ENCODE measurements at places on chromosomes 2 and 18. TPM values are rescaled to one million over a fixed set of nuclear protein-coding genes. Genes with fewer than 3 reads are reported as not detected.

- DNase-seq = no peak
These were observed 35.8 kb downstream of the IMPA2 start for GRCh38 chr18:12017081-12017480.

DNA sequence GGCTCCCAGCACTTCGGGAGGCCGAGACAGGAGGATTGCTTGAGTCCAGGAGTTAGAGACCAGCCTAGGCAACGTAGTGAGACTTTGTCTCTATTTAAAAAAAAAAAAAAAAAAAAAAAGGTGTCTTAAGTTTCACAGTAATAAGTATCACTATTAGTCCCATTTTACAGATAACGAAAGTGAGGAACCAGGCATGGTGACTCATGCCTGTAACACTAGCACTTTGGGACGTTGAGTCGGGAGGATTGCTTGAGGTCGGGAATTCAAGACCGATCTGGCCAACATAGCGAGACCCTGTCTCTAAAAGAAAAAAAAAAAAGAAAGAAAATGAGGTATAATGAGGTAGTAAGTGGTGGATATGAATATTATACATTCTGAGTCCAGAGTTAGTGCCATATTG is 2.5 kb downstream of the KCNJ13 start:
- DNase-seq = no peak

GRCh38 chr2:120777170-120777751 is 41.6 kb downstream of the GLI2 start:
- no peak for DNase-seq

DNA sequence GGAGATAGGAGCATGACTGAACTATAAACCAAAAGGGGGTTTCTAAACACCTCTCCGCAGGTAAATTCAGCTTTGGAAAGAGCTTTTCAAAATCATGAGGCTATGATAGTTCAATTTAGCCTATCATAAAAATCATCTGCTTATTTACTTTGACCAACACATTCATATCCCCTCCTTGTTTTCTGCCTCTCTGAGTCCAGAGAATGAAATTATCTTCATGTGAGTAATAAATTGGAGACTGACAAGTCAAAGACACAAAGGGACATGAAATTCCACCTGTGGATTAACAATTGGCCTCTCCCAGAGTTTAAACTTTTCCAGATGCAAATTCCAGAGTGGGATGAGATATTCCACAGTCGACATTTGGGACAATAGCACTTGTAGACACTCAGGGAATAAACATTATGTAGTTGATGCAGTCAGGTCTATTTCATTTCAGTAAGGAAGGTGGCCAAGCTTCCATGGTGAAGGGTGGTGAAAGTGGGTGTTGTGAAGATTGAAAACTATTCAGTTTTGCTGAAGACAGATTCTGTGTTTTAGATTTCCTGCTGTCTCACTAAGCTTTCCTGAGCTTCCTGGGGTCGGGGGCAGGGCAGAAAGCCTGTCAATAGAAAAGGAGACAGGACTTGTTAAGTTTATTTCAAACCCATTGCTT is 84.7 kb downstream of the CDC42EP3 start:
- no peak for DNase-seq

DNA sequence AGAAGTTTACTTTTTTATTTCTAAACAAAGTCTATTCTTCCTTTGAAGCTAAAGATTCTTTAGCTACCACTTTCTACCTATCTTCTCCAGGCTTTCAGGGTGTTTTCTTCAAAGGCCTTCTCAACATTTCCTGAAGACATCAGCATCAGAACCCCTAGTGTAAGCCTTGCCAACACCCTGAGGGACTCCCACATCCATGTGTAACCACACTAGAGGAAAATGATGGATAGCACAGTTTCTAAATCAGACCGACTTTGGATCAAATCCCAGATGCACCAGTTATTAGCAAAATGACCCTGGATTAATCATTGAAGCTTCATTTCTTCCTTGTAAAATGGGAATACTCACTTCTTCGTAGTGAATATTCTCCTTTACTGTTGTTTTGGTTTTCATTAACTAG is 4.7 kb upstream of the TTN start:
- DNase-seq = no peak

DNA sequence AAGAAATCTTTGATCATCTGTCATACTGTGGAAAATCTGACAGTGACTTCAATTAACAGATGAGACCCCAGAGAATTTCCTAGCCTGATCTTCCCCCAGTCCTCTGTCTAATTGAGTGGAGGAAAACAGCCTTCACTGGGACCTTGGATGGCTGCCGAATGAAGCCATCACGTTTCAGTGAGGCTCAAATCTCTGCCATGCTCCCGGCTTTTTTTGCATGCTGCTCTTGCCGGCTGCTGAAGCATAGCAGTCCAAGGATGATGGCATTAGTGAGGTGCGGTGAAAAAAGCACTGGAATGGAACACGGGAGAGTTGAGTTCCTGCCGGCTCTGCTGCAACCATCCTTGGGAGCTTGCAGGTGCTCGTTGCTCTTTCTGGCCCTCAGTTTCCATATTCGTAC is 430.5 kb downstream of the SLC4A3 start:
- no peak for DNase-seq

- DNase-seq = no peak
These were observed 1033.4 kb downstream of the SOCS6 start for GRCh38 chr18:71322201-71322600.

GRCh38 chr2:42675815-42676214 is 88.1 kb downstream of the OXER1 start:
- no peak for DNase-seq

GRCh38 chr2:65320042-65320725 is 92.6 kb downstream of the ACTR2 start:
- peak; percentile 97 for DNase-seq

DNA sequence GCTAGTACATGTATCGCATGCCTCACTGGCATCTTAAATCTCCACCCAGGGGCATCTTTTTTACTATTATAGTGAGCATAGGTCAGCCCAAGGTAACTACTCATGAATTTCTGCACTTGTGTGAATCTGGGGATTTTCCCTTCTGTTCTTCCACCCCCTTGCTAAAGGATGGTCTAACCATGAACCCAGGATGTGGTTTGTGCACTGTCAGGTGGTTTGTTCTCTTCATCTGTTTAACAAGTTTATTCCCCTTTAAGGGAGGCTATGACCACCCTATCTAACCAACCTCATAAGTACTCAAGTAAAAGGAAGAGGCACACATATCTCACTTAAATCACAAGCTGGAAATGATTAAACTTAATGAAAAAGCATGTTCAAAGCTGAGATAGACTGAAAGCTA is 243.0 kb downstream of the RPRM start:
- DNase-seq = no peak

DNA sequence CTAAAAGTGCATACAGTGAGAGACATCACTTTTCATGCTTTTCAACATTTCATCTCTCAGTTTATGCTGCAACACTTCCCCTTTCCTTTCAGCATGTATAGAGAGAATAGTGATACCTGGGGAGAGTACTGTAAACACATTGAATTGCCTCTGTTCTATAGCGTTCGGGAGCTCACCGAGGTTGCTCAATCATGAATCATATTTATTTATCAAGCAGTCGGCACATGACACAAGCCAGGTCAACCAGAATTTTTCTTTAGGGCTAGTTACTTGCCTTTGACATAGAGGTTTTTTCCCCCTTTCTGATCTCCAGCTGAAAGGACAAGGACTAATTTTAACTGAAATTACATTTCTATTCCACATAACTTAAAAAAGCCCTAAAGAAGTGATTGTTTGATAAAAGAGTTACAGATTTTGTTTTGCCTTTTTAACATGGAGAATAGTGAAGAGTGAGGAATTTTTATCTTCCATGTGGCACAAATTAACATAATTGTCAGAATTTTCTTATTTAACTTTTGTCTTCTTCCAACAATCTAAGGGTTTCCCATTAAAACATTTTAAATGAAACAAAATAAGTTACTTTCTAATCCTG is 690.9 kb upstream of the TMEFF2 start:
- peak; percentile 38 for DNase-seq

The TMEM182 gene
- 1.7 TPM for polyA plus RNA-seq

The SIGLEC15 gene
- polyA plus RNA-seq = 0.22 TPM

The TNS1 gene
- 0.78 TPM for polyA plus RNA-seq

The ZSWIM2 gene
- not detected for polyA plus RNA-seq

The C18orf54 gene
- polyA plus RNA-seq = 4.3 TPM

The SGO2 gene
- 8.1 TPM for polyA plus RNA-seq

The PRKAG3 gene
- polyA plus RNA-seq = not detected
